ENCODE measurements at places on chromosomes 13 and 19.

- no peak for DNase-seq
Measured at GRCh38 chr13:84609716-84610115, 727.4 kb upstream of the SLITRK1 start.

DNA sequence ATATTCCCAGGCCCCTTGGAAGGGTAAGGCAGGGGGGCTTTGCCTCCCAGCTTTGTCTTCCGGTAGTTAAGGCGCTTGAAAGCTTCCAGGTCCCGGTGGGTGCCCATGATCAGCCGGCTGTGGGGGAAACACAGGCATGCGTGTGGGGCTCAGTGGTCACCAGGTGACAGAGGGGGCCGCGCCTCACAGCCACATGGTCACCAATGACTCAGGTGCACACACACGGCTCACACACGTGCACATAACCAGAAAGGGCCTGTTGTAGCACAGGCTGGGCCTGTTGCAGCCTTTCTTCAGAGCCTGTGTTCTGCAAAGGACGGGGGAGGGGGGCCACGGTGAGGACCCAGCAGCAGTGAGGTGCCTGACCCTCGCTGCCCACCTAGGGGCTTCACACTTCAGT lies 5.9 kb downstream of the NANOS3 start:
- no peak for DNase-seq

- no peak for DNase-seq
Measured at GRCh38 chr13:104553186-104553585, 1487.0 kb upstream of the SLC10A2 start.

DNA sequence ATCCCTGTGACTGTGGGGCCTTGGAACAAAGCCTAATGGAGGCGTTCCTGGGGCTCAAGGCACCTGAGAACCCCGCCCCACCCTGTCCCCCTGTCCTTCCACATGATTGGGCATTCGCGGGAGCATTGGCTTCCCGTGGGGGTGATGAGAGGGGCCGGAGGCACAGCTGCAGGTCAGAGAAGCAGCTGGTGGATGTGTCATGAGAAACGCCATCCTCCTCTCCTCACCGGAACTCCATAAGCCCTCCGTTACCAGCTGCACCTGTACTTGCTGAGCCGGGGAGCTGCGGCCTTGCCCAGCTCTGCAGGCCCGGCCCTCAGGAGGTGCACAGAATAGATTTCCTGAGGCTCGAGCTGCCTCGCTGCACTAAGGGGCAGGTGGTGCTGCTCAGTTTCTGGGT lies 42.0 kb downstream of the CAPN12 start:
- DNase-seq: no peak

- no peak for DNase-seq
Measured at GRCh38 chr19:4660181-4660791, 9.9 kb downstream of the MYDGF start.

GRCh38 chr19:10662384-10663251 lies 8.5 kb downstream of the ILF3 start:
- DNase-seq: no peak

- no peak for DNase-seq
Measured at GRCh38 chr13:76773448-76774094, 112.6 kb downstream of the KCTD12 start.

DNA sequence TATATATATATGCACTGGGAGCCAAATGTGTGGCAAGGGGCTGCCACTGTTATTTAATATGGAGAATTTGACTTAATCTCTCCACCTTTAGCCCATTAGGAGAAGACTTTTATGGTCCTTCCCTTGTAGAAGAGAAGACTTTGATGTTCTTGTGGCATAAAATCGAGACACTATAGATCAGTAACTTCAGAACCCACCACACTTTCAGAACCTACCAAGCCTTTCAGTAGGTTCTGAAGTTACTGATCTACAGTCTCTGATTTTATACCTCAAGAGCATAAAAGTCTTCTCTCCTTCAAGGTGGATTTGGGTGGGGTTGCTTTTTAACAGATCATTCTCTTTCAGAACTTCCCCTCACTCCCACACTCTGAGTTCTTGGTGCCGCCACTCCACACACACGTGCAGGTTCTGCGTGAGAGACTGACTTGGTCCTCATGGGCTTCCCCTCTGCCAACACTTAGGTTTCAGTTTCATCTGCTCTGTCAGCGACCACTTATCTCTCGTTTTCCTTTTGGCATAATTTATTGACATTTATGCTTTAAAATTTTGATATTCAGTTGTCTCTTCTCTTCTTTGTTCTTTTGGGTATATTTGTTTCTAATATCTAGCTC lies 213.4 kb upstream of the PCDH17 start:
- DNase-seq: no peak

GRCh38 chr13:80450386-80450785 lies 109.5 kb upstream of the SPRY2 start:
- no peak for DNase-seq

DNA sequence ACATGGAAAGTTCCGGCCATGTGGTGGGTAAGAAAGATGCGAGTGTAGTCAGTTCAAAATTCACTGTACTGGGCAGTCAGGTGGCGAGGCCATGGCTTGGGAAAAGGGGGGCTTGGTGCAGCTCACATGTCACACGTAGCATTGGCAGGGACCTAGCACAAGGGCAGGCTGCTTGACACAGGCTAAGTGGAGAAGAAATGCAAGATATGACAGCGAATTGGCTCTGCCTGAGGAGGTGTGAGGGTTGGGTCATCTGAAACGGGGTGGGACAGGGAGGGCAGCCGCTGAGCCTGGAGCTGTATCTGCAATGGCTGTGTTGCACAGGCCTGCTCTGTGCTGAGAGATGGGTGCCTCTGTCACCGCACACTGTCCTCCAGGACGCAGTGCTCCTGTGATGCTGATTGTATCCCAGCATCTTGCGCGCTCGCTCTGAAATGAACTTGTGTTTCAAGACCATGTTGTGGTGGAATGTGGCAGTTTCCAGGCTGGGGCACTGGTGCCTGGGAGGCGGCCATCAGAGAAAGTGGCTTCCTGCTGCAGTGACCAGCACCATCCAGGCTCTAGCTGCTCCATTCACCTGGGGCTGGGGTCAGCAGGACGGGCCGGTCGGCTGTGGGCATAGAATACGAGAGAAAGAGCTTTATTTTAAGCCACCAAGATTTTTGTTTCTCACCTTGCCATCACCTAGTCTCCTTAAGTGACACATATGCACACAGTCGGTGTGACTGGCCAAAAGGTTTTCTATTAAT lies 70.3 kb downstream of the TEX29 start:
- DNase-seq: no peak

DNA sequence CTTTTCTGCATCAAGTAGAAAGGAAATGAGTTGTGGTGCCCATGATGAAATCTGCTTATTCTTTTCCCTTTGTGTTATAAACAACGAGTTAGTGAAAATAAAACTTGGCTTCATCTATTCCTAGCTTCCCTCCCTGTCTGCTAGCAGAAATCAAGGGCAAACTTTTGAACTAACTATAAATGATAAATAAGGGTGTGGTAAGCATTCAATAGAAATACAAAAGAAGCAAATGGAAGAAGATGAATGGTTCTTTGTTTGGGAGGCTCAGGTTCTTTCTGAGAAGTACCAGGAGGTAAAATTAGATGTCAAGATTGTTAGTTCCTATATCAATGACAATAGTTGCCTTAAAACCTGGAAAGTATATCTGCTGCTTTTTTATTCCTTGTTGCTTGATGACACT lies 275.3 kb upstream of the PRR20A start:
- no peak for DNase-seq

DNA sequence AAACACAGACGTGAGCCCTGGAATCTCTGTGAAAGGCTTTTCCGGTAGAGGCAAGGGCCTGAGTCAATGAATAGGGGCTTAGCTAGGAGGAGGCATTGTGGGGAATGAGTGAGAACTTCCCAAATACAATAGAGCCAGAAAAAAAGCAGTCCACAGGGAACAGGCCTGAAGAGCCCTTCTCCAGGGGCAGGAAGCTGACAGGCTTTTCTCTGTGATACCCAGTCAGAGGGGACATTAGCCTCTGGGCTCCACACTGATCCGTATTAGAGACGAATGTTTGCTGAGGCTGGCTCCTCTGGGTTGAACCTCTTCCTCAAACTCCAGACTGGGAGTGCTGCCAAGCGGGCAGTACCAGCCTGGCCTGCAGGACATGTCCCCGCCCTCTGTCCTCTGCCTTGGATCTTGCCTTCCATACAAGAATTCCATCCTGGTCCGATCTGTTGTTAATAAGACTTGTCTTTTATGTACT lies 2.3 kb downstream of the DHRS12 start:
- no peak for DNase-seq

DNA sequence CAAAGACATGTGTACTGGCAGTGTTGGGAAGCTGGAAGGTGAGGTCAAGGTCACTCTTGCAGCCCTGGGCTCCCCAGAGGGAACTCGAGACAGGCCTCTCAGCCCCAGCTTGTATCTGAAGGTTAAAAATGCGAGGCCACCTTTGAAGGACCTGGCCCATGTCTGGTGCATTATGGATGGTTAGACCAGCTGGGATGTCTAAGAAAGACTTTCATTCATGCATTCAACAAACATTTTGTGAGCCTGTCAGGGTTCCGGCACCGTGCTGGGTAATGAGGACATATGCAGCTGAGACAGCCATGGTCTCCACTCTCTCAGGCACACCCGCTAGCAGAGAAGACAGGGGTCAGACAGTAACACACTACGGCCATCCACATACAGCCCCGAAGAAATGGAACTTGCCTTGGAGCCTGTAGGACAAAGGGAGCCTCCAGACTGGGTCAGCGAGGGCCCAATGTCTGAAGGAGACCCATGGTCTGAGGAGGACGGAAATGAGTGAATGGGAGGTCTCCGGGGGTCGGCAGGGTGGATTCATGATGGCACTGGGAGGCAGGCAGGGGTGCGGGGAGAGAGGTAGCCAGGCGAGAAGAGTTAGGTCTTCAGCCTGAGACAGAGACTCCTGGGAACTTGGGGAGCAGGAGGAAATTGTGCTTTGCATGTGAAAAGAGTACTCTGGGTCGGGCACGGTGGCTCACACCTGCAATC lies 19.0 kb downstream of the VSTM2B start:
- no peak for DNase-seq

DNA sequence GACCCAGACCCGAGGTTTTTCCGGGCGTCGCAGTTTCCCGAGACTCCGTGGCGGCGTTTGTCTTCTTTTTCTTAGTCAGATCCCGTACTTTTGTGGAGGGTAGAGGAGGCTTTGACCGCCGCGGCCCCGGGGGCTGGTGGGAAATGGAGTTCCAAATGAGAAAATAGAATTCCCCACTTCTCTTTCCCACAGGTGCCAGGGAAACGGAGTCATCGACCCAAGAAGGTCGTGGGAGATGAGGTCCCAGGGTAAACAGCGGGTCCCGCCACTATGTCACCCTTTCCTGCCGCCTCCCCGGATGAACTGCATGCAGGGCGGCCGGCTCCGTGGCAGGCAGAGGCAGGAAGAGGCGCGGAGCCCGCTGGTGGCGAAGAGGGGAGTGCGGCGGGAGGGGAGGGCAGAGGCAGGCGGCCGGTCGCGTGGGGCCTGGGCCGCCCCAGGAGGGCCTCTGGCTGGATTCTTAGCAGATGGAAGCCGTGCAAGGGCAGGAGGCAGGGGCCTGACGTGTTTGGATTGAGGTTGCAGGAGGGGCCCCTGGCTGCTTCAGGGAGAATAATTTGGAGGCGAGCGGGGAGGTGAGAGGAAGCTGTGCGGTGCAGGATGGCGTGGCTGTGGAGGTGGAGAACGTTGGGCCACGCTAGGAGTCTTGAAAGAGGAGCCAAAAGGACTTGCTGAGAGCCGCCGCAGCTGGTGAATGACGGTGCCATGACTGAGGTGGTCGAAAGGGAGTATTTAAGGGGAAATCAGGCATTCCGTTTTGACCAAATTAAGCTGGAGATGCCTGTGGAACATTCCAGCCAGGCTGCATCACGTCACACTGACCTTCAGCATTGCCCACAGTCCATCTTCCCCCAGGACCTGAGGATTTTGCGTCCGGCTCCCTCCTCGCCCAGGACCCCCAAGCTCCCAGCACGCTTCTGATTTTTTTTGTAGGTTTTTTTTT lies 11.7 kb downstream of the CYTH2 start:
- DNase-seq: no peak

DNA sequence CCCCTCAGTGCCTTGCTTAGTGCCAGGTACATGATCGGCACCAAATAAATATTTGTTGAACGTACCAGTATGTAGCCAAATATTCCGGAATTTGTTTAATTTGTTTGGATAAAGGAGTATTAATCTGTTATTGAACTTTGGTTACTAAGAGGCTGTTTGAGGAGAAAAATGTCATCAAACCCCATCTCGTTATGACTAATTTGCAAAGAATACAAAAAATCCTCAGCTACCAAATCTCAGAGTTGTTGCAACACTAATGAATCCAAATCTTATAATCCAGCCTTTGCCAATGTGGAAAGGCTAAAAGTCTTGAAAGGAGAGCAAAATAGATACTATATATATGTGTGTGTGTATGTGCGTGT lies 79.5 kb downstream of the KLF5 start:
- DNase-seq: no peak

GRCh38 chr13:23723471-23723870 lies 153.3 kb downstream of the TNFRSF19 start:
- DNase-seq: no peak

DNA sequence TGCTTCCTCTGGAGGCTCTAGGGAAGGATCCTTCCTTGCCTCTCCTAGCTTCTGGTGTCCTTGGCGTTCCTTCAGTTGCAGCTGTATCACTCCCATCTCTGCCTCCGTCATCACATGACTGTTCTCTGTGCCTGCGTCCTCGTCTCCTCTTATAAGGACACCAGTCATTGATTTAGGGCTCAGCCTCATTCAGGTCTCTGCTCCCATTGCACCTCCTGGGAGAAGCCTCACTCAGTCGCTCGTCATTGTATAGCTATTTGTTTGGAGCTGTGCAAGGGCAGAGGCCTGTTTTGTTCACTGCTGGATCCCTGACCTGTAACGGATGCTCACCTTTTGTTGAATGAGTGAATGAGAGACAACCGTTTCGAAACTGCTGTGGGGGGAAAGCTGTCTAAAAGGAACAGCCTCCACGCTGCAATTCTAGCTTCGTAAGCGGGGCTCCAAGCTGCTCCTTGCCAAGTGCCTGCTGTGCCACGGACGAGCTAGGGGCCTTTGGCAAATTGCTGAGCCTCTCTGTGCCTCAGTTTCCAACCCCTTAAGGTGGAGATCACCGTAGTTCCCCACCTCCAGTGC lies 17.2 kb downstream of the BRSK1 start:
- DNase-seq: no peak

- no peak for DNase-seq
Measured at GRCh38 chr19:5103061-5103701, 134.3 kb downstream of the KDM4B start.
